ENCODE measurements at places on chromosomes 16 and 17. TPM values are rescaled to one million over a fixed set of nuclear protein-coding genes. Genes with fewer than 3 reads are reported as not detected.

DNA sequence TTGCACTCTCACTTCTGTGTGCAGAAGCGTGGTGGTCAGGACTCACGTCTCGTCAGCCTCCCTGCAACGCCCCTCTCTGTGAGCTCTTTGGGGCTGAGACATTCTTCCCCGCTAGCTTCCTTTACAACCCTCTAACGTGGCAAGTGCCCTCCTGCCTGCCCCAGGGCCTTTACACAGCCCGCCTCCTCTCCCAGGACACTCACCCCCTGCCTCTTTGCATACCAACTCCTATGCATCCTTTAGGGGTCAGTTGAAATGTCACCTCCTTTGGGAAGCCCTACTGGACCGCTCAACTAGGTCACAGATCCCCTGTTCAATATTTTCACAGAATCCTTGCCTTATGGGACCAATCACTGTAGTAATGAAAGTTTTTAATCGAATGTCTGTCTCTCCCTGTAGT lies 61.4 kb downstream of the SDK2 start:
- no peak overlapping the region for H3K4me3 ChIP-seq
- H3K27ac ChIP-seq: no peak overlapping the region
- H3K27me3 ChIP-seq: peaks cover 68% of the 10 kb centered on the region
- H3K4me1 ChIP-seq: no peaks in the 10 kb centered on the region
- no peaks in the 10 kb centered on the region for H3K36me3 ChIP-seq

DNA sequence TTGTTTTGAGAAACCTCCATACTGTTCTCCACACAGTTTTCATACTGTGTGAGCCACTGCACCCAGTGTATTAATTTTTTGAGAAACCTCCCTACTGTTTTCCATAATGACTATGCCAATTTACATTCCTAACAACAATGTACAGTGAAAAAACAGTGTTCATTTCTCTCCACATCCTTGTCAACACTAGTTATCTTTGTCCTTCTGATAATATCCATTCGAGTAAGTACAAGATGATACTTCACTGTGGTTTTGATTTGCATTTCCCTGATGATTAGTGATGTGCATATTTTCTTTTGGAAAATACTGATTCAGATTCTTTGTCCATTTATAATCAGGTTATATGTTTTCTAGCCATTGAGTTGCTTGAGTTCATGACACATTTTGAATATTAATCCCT lies 462.0 kb downstream of the CDH11 start:
- H3K27me3 ChIP-seq: peaks cover 9% of the 10 kb centered on the region
- DNase-seq: no peak
- H3K4me1 ChIP-seq: no peaks in the 10 kb centered on the region
- H3K27ac ChIP-seq: no peak overlapping the region

DNA sequence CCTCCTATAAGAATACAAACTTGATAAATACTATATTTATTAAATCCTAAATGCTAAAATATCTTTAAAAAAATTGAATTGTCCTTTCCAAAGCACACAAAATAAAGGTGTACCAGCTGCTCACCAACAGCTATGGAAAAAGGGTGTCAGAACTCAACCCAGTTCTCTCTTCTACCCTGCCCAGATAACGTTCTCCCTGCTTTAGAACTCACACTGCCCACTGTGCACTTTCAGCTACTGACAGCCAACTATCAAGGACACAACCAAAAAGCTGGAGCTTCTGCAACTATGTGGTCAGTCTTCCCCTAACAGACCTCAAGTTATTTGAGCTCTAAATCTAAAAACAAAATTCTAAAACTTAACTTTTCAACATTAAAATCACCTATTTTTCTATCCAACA lies 13.7 kb downstream of the AP1G1 start:
- no peak overlapping the region for H3K4me3 ChIP-seq
- no peak for DNase-seq
- no peak overlapping the region for H3K27ac ChIP-seq

GRCh38 chr17:81556175-81556691 lies 4.1 kb upstream of the FAAP100 start:
- H3K27ac ChIP-seq: no peak overlapping the region
- H3K27me3 ChIP-seq: no peaks in the 10 kb centered on the region
- peaks cover 33% of the 10 kb centered on the region for H3K36me3 ChIP-seq
- peak; percentile 66 for DNase-seq

- no peak overlapping the region for H3K27ac ChIP-seq
- no peaks in the 10 kb centered on the region for H3K27me3 ChIP-seq
- H3K36me3 ChIP-seq: no peaks in the 10 kb centered on the region
- H3K4me1 ChIP-seq: no peaks in the 10 kb centered on the region
- peak; percentile 25 for DNase-seq
Observed at GRCh38 chr17:19781488-19782458, 33.7 kb upstream of the ALDH3A1 start.

- H3K27me3 ChIP-seq: no peaks in the 10 kb centered on the region
- H3K36me3 ChIP-seq: no peaks in the 10 kb centered on the region
- DNase-seq: no peak
- H3K4me1 ChIP-seq: no peaks in the 10 kb centered on the region
- no peak overlapping the region for H3K27ac ChIP-seq
Observed at GRCh38 chr16:19854543-19854876, 30.1 kb downstream of the GPRC5B start.

Gene PRRT2
- total RNA-seq: 0.35 TPM

DNA sequence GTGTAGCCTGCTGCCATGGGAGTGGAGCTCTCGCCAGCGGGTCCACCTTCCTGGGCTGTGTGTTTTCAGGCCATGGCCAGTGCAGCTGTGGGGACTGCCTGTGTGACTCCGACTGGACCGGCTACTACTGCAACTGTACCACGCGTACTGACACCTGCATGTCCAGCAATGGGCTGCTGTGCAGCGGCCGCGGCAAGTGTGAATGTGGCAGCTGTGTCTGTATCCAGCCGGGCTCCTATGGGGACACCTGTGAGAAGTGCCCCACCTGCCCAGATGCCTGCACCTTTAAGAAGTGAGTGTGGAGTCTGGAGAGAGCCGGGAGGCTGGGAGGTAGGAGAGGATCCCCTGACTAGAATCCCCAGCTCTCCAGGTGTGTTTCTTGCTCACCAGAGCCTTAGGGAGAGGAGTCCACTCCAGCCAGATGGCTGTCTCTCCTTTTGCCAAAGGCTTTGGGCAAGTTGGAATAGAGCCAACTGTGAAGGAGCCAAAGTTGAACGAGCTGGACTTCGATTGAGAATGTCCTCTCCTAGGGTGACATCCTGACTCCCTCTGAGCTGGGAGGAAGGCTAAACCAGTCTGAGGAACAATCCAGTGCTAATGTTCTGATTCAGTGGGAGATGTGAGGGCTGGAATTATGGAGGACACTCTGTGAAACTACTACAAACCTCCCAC lies 24.4 kb upstream of the EFCAB13 start:
- H3K4me1 ChIP-seq: peaks cover 4% of the 10 kb centered on the region
- H3K36me3 ChIP-seq: no peaks in the 10 kb centered on the region
- no peak overlapping the region for H3K4me3 ChIP-seq
- no peak for DNase-seq

DNA sequence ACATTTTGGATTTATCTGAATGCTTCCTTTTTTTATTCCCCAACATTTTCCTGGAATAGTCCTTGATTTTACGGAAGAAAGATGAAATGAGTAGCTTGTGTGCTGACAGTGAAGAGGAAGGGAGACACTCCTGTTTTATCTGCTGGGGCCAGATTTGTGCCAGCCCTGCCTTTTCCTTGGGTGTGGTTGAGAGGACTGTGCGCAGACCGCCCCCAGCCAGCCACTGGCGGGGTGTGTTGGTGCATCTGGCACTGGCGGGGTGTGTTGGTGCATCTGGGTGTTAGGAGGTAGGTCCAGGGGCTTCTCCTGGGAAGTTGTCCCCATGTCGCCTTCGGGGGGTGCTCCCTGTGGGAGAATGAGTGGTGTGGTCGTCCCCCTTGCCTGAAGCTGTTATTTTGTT lies 39.5 kb downstream of the RAP1GAP2 start:
- no peaks in the 10 kb centered on the region for H3K36me3 ChIP-seq
- H3K4me1 ChIP-seq: no peaks in the 10 kb centered on the region
- H3K27ac ChIP-seq: no peak overlapping the region
- no peaks in the 10 kb centered on the region for H3K27me3 ChIP-seq

- H3K4me1 ChIP-seq: peaks cover 13% of the 10 kb centered on the region
- H3K36me3 ChIP-seq: no peaks in the 10 kb centered on the region
- no peak overlapping the region for H3K4me3 ChIP-seq
- no peaks in the 10 kb centered on the region for H3K27me3 ChIP-seq
- DNase-seq: no peak
- H3K27ac ChIP-seq: no peak overlapping the region
Observed at GRCh38 chr16:12160815-12161550, 184.4 kb downstream of the SNX29 start.

- H3K27me3 ChIP-seq: peaks cover 38% of the 10 kb centered on the region
- DNase-seq: no peak
- H3K4me3 ChIP-seq: no peak overlapping the region
- no peak overlapping the region for H3K27ac ChIP-seq
- no peaks in the 10 kb centered on the region for H3K36me3 ChIP-seq
Observed at GRCh38 chr17:45940826-45941225, 46.5 kb downstream of the MAPT start.

DNA sequence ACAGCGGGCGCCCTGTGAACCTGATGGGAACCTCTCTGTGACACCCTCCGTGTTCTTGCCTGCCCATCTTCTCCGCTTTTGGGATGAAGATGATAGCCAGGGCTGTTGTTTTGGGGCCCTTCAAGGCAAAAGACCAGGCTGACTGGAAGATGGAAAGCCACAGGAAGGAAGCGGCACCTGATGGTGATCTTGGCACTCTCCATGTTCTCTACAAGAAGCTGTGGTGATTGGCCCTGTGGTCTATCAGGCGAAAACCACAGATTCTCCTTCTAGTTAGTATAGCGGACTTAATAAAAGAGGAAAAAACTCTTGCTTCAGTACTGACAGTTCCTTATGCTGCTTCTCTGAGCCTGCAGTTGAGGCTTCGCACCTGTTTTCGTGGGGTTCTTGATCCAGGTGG lies 10.5 kb downstream of the CDK5RAP3 start:
- H3K4me1 ChIP-seq: no peaks in the 10 kb centered on the region
- no peak overlapping the region for H3K4me3 ChIP-seq
- no peaks in the 10 kb centered on the region for H3K27me3 ChIP-seq
- no peak overlapping the region for H3K27ac ChIP-seq
- peaks cover 56% of the 10 kb centered on the region for H3K36me3 ChIP-seq
- no peak for DNase-seq

DNA sequence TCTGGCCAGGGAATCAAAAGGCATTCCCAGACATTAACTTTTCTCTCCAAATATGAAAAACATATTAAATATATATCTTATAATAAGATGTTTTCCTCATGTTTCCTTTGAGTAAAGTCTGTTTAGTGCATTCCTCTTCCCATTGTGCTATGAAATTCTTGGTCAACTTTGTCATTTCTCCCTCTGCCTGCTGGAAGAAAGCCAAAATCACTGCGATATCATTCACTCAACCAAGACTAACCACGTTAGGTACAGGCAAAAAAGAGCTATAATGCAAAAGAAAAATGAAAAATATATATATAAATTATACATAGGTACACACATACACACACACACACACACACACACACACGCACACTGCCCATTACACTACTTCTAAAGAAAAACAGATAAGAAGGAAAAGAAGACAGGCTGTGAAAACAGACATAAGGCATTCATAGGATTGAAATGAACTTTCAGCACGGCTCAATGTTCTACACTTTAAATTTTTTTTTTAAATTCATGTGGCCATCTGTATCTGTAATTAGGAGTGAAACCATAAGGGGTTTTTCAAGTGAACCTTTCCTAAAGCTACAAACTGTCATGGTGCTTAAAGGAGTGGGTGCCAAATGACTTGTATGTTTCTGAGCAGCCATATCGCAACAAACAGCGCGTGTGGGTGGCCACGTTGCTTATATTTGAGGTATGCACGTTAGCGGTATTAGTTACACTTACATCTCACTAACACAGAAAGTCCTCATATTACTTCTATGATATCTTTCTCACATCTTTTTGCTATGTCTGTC lies 71.6 kb upstream of the PSMD7 start:
- H3K4me1 ChIP-seq: no peaks in the 10 kb centered on the region
- H3K27ac ChIP-seq: no peak overlapping the region
- no peak overlapping the region for H3K4me3 ChIP-seq
- DNase-seq: peak; percentile 28
- no peaks in the 10 kb centered on the region for H3K36me3 ChIP-seq
- H3K27me3 ChIP-seq: peaks cover 24% of the 10 kb centered on the region

Gene TEKT3
- not detected for total RNA-seq

Gene RMI2
- total RNA-seq: 10.9 TPM

- no peaks in the 10 kb centered on the region for H3K4me1 ChIP-seq
- H3K36me3 ChIP-seq: peaks cover 49% of the 10 kb centered on the region
- H3K4me3 ChIP-seq: no peak overlapping the region
- DNase-seq: peak; percentile 62
- H3K27ac ChIP-seq: no peak overlapping the region
Observed at GRCh38 chr17:32461853-32462617, 17.7 kb downstream of the PSMD11 start.

Gene CFAP52
- total RNA-seq: not detected

Gene SPATA32
- total RNA-seq: not detected

Gene KRTAP4-6
- not detected for total RNA-seq

DNA sequence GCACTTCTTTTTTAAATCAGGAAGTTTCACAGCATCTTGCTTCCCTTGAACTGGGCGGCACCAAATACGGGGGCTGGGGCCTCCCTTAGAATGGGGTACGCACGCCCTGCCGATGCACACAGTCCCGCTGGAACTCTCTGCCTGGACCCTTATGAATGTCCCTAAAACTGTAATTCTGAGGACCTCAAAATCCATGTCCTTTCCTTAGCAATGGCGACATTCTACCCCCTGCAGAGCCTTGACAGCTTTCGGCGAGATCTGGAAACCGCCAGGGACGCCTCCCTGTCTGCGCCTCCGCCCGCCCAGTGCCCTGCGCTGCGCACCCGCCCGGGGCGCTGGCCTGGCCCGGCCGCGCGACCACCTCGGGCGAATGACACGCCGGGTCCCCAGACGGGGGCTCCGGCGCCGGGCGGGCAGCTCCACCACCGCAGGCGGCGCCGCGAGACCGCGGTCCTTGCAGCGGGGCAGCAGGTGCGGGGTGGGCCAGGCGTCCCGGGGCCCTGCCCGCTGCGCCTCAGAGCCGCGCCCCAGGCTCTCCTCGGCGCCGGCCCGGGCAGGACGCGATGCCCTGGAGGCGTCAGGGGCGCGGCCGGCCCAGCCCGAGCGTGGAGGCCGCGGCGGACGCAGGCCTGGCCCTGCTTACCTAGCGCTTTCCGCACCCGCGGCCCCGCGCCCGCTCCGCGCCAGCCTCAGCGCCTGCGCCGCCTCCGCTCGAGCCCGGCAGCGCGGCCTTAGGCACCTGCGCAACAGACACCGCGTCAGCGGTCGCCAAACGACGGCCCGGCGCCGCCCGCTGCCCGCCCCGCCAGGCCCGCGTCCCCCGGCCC lies 548 bp downstream of the HAGH start:
- peaks cover 13% of the 10 kb centered on the region for H3K4me1 ChIP-seq
- no peaks in the 10 kb centered on the region for H3K36me3 ChIP-seq
- no peak overlapping the region for H3K27ac ChIP-seq
- peak; percentile 49 for DNase-seq
- peak overlapping the region; percentile 75 for H3K4me3 ChIP-seq

Gene CMTM1
- total RNA-seq: 0.92 TPM

Measured in PC-3 (cell line).